T47D (cell line): ENCODE measurements at places on chromosomes 3 and 15.
A peak's percentile ranks its signal among the peaks of the same experiment; 100 is the strongest.

GRCh38 chr3:161559177-161559998, 62.8 kb downstream of the OTOL1 start:
- peak; percentile 73 for DNase-seq

DNA sequence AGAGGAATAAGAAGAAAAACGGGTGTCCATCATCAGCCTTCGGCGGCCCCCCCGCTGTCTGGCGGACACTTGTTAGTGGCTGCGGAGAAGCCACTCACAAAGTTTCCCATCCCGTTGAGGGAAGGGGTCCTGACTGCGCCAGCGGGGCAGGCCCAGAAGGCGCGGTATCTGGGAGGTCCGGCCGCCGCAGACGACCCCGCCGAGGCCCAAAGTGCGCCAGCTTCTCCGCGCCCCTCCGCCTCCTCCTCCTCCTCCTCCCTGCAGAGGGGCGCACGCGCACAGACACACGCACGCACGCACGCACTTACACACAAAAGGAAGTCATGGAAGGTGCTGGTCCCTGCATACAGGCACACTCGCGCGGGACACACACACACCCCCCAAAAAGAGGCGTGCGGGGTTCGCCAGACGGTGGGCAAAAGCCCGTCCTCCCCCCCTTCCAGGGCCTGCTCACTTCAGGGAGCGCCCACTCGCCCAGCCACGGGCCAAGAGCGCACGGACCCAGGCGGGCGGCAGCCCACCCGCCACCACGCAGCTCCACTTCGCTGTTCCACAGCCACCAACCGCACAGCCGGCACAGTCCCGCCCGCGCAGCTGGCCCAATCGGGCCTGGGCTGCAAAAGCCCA, 18.0 kb downstream of the ZNF148 start:
- no peak for DNase-seq

- no peak for DNase-seq
Observed at GRCh38 chr15:96274087-96274440, 56.4 kb upstream of the NR2F2 start.

DNA sequence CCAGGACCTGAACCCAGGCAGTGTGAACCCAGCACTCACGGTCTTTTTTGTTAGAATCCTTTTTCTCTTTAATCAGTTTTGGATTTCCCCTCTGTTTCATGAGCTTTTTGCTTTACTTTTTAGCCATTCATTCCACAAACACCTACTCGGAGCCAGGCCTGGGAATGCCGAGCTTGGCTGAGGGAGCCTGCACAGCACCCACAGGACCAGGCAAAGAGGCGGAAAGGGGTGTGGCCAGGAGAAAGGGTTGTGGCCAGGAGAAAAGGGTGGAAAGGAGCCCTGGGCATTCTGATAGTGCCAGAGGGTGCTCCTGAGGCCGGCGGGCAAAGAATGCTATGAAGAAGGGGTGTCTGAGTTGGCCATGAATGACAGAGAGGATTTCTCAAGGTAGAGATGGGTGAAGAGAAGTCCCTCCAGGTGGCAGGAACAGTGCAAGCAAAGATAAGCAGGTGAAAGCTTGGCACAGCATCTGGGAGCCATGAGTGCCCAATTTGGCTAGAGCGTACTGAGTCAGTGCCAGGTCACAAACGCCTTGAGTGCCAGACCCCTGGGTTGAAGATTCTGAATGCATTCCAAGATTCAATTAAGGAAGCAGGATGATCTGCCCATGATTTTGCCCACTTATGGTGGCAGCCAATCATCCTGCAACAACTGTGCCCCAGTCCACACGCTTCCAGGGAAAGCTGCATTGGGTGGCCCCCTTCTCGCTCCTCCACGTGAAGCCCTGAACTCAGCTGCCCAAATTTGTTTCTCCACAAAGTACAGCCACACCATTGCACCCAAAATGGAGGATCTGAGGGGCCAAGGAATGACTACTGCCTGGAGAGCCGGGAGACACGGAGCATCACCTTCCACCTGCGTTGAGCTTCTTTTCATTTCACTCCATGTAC, 157.2 kb downstream of the XXYLT1 start:
- DNase-seq: no peak

GRCh38 chr3:78277220-78277619, 1237.3 kb downstream of the ROBO2 start:
- no peak for DNase-seq

DNA sequence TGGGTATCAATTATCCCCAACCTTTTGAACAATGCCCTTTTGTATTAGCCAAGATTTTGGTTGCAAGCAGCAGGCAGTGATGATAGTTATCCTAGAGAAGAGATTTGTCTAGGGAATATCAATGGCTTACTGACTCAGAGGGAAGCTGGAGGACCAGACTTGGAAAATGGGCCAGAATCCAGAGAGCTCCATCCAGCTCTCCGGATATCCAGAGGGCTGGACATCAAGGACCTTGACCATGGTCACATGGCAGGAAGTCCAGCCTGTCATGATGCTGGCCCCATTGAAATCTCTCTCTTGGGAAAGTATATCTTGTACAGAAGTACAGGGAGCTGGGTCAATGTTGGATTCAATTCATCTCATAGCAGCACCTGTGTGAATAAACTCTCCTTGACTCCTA, 148.5 kb upstream of the PDZRN3 start:
- no peak for DNase-seq

DNA sequence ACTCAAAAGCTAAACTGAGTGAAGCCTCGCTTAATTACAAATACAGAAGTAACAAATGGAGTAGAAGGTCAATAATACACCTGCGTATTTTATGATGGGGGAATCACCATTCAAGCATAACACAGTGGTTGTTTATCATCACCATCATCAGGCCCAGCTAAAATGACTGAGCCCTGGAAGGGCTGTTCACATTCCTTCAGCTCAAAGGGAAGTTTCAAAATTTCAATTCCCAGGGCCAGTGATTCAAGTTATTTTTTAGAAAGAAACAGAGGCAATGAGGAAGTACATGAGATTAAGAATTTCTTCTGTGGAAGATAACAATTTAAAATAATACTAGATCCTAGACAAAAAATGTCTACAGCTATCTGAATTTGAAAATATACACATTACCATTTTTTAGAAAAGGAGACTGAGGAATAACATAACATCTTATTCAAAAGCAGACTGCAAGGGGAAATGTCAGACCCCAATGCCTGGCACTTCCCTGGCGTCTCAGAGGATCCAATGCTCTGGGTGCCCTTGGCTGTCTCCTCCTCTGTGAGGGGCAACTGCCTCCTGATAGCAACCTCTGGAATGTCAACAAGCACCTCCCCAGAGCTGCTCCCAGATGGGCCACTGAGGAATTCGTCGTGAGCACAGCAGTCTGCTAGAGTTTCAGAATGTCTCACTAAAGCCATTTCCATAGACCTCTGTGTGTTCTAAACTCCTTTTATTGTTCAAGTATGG, 22.8 kb downstream of the EHD4 start:
- no peak for DNase-seq

GRCh38 chr15:26070095-26070532, 207.0 kb upstream of the ATP10A start:
- no peak for DNase-seq

DNA sequence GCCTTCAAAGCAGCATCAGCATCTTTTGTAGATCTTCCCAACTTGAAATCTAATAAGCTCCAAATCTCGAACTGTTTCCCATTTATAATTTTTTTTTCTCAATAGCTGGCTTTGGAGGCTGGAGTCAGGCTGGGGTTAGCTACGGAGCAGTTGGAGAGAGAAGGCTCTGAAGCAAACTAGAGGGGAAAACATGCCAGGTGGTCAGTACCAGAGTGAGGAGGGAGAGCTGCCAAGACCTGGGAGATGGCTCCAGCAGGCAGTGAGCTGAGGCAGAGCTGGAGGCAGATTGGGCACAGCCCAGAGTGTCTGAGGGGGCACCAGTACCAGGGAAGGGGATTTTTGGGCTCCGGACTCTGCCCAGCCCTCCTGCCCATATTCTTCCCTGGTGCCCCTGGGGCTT, 311.2 kb downstream of the RPLP1 start:
- DNase-seq: no peak

DNA sequence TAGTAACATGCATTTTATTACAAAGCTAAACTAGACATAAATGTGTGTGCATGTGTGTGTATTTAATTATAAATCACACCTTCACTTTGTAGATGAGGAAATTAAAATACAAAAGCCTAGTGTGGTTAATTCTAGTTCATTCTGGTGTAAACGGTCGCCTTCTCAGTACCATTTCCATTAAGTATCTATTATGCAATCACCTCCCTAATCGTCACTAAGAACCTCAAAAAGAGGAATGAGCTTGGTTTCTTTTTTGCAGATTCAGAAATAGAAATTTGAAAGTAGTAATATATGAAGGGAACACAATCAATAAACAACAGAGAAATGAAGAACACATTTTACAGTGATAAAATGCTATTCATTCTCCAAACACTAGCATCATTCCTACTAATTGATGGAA, 233.2 kb downstream of the ZBBX start:
- DNase-seq: no peak

DNA sequence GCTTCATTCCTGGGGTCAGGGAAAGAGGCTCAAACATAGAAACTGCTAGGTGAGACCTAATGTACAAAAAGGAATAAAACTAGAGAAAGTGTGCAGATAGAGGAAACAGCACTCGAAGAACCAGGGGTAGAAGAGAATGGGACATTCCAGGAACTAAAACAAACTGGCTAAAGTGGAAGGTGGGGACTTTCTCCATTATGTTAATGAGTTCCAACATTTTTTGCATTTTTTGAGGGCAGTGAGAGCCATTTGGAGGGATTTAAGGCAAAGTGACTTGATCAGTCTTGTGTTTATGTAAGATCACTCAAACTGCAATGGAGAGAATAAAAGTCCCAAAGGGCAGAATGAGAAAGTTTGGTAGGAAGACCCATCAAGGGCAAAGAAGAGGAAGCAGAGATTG, 20.6 kb upstream of the SLC4A7 start:
- DNase-seq: no peak

DNA sequence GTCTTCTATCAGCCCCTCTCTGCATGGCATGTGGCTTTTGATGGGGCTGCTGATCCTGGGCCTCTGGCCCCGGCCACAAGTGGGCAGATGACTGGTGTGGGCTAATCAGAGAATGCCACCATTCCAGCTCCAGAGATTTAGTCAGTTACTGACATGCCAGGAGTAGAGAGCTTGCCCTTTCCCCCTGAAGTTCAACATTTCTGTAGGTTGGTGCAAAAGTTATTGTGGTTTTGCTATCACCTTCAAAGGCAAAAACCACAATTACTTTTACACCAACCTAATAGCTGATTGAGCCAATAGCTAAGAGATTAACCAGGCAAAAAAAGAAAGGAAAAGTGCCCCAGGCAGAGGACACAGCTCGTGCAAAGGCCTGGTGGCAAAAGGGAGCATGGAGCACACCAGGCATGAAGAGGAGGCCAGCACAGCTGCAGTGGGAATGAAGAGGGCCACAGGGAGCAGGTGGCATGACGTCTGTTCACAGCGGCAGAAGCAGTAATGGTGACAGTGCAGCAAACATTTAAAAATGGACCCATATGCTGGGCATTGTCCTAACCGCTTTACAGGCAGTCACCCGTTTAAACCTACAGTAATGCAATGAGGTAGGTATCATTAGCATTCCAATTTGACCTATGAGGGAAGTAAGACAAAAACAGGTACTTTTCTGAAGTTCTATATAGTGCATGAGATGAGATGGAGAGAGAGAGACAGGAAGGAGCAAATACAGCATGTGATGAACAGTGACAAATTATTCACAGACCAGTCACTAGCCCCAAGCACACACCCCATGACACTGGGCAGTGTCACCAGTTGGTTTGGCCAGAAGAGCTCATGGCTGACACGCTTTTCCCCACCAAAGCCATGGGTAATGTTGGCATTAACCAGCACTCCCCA, 373.0 kb upstream of the PROK2 start:
- DNase-seq: no peak

DNA sequence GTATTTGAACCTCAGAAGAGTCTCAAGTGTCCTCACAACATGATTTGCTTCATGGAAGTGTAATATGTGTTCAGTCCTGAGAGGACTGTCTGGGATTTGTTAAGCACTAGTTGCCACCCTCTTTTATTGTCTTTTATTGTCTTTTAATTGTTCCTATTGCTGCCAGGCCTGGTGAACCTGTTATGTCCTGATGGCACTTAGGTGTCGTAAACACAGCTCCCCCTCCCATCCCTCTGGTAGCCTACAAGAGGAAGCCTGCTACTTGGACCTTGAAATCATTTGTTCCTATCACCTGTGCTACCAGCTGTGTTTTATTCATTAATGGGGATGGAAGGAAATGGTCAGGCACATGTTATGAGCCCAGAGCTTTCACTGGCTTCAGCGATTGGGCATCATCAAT, 19.3 kb downstream of the CCNB2 start:
- no peak for DNase-seq

DNA sequence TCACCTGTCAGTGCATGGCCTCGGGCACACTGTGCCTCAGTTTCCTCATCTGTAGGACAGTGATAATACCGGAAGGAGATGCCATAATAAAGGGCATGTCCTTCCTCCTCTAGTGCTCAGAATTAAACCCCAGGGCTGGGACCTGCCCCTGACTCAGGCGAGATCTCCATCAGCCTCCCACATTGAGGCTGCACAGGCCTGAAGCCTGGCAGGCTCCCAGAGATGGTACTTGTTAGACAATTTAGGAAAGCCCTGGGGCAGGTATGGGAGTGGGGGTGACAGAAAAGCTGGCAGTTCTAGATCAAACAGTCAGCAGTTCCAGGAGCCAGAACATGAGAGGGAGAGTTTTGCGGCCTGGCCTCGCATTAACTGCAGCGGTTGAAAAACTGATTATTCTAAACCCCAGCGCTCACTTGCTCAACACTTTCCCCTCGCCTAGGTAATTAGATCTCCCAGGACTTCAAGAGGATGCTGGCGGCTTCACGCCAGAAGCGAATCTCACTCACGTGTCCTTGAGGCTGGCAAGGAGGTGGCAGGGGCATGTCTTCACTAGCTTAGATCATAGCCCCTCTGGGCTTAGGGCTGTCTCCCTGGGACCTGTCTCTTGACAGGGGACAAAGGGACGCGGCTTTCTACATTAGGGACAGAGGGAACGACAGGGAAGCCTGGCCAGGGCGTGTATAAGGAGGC, 73.1 kb downstream of the ATP2B2 start:
- DNase-seq: no peak

- DNase-seq: peak; percentile 56
Observed at GRCh38 chr3:98657457-98657856, 64.0 kb upstream of the CPOX start.

DNA sequence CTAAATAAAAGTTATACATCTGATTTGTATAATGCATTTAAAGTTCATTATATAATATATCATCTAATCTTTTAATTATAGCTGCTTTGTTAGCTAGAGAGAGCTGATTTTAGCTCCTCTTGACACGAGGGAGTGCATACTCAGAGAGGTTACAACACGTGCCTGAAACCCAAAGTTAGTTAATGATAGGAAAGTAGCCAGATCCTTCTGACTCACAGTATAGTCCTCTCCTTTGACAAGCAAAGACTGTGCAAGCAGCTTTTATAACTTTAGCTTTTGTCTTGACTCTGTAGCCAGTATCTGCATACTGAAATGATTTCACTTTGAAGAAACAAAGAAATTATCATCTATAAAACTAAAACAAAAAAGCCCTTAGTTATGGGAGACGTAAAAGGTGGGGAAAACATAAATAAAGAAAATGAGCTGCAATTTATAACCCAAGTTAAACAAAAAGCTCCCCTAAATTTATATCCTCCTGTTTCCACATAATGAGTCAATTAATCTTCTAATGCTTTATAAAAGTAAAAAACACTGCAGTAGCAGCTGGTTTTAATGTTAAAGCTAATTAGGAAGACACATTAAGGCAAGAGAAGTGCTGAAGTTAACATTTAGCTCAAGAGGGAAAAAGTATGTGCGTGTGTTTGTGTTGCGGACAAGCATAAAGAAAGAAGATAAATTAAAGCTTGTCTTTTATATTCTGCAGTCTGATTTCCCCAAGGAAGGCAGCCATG, 13.1 kb downstream of the GABRR3 start:
- no peak for DNase-seq

GRCh38 chr3:31067004-31067403, 172.5 kb upstream of the GADL1 start:
- peak; percentile 59 for DNase-seq
